Stimulated activated CD8-positive, alpha-beta memory T cell treated with anti-CD3 and anti-CD28 coated beads, Interleukin-4, amount 100 ng/mL, for 1 hour (primary cell): ENCODE measurements at places on chromosomes 3 and 15.

GRCh38 chr3:175077216-175077615 is 218.1 kb downstream of the NAALADL2 start:
- DNase-seq: no peak

- no peak for DNase-seq
These were observed 339.2 kb upstream of the DCBLD2 start for GRCh38 chr3:99240700-99241099.

DNA sequence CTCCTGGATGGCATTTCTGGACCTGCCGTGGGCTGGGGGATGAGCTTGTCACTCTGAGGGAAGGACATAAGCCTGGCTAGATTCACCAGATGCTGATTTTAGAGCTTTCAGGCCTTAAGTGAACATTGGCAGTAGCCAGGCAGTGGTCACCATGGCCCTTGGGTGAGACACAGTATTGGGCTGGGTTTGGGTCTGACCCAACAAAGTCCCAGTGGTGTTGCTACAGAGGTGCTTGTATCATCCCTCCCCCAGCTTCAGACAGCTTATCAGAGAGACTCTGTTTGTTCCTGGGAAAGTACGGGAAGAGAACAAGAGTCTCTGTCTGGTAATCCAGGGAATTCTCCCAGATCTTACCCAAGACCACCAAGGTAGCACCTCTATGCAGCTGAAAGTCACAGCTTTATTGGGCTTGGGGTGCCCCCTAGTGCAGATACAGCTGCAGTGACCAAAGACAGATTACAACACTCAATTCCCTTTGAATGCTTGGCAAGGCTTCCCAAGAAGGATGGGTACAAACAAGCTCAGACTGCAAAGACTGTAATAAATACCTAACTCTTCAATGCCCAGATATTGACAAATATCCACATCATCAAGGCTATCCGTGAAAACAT is 9.8 kb upstream of the RUVBL1 start:
- DNase-seq: no peak

DNA sequence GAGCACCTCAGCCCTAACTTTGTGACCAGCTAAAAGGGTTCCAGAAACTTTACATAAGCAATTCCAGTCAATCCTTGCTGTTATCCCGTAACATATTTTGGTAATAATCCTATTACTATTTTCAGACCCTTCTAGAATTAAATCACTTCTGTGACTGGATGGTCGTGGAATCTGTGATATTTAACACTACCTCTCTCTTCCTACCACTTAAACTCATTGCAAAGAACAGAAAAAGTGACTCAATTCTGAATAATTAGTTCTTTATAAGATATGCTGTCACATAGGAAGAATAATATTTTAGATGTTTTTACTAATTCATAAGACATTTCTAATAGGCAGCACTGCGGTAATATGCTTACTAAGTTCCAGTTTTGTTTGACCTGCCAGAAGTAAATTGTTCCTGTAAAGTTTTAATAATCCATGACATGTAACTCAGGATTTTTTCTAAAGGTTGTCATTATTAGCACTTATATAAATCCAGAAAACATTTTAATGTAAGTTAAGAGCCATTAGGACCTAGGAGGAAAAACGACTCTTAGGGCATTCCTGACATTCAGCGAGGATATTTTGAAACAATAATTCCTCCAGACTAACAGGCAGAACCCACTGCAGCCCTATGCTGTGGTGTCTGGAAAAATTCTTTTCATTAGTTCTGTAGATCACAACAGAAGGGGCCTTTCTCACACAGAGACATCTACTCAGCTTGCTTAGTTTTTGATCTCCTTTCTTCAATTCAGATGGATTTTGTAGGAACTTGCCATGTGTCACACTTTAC is 113.3 kb upstream of the MBNL1 start:
- no peak for DNase-seq
